WTC11 (cell line): ENCODE measurements at places on chromosomes 11 and 22. TPM values are rescaled to one million over a fixed set of nuclear protein-coding genes. Genes with fewer than 3 reads are reported as not detected.

Gene DUSP8
- total RNA-seq = 1.7 to 2.5 TPM (median 2.4 TPM) in 3 replicates

- no peak for DNase-seq
Observed at GRCh38 chr22:36211237-36211861, 9.7 kb upstream of the APOL4 start.

DNA sequence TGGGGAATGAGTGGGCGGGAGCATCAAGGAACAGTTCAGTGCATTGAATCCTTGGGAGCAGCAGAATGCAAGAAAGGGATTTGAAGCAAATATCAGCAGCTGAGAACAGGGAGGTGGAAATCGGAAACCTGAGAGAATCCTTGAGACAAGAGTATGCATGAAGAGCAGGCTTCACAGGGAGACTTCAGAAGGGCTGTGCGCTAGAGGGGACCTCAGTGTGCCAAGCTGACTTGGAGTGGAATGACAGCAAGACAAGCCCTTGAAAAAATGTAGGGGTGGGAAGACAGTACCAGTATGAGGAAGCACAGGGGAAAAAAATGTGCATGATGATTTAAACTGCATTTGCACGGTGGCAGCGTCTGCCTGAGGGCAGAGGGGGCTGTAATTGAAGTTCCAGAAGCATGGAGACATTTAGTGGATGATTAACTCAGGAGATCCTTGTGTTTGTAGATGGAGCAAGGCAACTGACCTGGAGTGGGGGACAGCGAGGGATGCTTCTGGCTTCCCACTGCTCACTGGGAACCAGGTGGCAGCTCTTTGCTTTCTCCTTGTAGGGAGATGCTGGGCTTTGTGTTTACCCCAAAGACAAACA is 204.9 kb upstream of the PLET1 start:
- DNase-seq = no peak

DNA sequence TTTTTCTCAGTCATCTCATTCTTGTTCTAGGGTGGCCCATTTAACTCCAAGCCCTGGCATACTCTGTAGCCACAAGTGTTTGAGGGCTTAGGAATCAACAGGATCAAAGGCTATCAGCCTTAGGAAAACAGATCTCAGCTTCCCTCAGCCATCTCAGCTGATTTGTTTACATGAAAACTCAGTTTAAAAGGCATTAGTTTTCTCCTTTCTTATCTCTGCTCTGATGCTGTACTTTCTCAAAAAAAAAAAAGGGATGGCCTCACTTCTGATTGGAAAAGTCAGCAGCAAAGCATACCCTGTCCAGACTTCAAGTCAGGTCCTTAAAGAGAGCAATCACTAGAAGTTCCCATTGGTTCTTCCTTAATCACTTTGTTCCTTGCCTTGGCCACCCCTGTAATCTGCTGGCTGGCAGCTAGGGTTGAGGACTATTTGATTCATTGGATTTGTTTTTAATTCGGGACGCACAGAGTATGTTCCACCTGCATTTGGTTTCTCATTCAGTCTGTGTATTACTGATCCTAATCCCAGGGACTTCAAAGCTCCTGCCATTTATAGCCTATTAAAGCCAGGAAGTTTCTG is 102.8 kb downstream of the EXT2 start:
- DNase-seq = no peak

DNA sequence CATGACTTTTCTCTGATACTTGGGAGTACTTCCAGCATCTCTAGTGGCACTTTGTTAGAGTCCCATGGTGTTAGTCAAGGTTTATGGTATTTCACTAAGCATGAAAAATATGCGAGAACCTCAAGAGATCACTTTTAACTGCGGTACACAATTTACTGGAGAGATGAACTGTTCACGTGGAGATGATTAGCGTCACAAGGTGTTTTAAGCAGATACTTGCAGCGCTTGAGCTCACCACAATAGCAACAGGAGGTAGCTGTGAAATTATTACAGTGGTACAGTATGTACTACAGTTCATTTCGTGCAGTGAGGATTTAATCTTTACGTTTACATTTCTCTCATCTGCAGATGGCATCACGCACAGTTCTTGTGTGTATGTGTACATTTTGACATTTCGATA is 4.5 kb downstream of the PARVA start:
- DNase-seq = no peak

- peak; percentile 86 for DNase-seq
Observed at GRCh38 chr22:44192098-44192815, 11.5 kb downstream of the PARVG start.

GRCh38 chr11:114562166-114562916 is 2.7 kb upstream of the NXPE1 start:
- no peak for DNase-seq

DNA sequence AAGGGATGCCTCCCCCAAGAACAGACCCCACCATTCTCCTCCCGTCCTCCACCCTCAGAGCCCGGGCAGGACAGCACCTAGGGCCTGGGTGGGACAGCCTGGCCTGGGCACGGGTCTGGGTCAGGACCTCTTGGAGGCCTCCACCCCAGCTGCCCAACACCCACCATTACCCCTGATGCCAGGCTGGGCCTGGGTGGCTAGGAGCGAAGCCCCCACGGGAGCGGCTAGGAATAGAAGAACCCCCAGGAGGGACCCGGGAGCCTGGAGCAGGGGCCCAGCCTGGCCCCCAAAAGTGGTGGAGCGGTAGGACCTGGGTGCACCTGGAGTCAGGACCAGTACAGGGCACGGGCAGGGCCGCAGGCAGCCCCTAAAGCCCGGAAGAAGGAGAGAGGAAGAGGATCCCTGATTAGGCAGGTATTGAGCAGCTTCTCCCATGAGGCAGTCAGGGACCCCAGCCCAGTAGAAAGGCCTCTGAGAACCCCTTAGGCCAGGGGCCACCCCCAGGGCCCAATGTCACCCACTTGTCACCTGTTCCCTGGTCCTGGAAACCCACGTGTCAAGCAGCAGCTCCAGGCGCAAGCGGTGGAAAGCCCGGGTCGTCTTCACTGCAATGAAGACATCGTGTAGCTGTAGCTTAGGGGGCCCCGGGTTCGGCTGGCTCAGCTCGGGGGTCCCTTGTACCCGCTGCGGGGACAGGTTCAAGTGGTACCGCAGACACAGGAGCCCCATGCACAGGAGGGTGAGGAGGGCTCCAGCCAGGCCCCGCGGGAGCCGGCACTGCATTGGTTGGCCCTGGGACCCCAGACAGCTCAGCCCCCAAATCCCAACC is 575 bp downstream of the MFNG start:
- DNase-seq = no peak

DNA sequence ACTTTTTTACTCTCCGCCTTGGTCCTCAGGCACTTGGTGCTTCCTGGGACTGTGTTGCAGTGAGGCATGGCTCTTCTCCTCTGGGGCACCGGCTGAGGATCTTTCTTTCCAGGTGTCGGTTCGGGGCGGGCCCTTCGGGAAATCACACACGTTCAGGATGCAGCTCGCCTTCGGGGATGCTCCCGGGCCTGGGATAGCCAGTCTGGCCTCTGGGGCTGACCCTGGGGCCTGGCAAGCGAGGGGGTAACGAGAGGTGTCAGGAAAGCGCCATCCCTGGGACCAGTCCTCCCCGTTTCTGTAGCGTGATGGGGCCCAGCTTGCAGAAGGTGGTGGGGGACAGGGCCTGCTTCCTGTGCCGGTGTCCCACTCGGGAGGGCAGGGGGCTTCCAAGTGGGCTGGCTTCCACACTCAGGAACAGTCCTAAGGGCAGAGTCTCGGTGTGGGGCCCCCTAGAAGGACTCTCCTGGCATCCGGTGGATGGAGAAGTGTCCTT is 53.6 kb downstream of the LRP5 start:
- no peak for DNase-seq

- DNase-seq = no peak
Observed at GRCh38 chr11:63710476-63711217, 29.3 kb downstream of the RTN3 start.

DNA sequence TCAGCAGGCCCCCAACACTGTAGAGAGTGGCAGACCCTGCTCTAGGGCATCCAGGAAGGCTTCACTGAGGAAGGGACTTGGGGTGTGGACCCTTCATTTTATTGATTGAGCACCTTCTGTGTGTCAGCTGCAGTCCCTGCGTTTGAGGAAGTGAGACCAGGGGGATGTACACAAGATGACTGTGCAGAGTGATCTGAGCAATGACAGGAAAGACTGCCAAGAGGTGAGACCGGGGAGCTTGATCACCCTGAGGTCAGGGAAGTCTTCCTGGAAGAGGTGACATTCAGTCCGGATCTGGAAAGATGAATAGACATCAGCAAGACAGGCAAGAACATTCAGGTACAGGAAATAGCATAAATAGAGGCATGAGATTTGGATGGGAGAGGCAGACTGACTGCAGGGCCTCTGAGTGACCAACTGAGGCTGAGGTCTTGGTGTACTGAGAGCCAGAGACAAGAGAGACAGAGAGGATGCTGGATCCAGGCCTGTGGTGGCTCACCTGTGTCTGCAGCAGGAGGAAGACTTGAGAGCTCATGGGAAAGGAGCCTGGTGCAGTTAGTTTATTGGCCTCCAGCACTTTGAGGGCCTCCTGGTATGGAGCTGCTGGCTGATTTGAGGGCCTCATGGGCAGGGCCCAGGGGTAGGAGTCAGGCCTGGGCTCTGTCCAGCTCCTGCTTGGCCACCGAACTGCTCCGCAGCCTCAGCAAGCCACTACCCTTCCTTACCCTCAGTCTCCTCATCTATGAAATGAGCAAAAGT is 5.2 kb downstream of the DGAT2 start:
- DNase-seq = no peak

DNA sequence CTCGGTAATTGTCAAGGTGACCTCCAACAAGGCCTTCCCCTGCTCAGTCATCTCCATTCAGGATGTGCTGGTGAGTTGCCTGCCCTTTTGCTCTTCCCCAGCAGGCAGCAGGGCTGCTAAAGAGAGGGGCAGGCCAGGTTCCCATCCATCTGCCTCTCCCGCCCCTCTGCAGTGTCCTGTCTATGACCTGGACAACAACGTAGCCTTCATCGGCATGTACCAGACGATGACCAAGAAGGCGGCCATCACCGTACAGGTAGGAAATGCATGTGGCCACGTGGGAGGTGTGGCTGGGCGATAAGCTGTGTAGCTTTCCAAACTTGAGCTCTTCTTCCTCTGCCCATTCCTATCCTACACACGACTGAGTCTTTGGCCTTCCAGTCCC is 4.0 kb downstream of the SIDT2 start:
- DNase-seq = no peak

- DNase-seq = peak; percentile 52
Observed at GRCh38 chr11:13955971-13956421, 6.5 kb upstream of the SPON1 start.

GRCh38 chr22:34960005-34960404 is 106.0 kb upstream of the ISX start:
- DNase-seq = no peak

DNA sequence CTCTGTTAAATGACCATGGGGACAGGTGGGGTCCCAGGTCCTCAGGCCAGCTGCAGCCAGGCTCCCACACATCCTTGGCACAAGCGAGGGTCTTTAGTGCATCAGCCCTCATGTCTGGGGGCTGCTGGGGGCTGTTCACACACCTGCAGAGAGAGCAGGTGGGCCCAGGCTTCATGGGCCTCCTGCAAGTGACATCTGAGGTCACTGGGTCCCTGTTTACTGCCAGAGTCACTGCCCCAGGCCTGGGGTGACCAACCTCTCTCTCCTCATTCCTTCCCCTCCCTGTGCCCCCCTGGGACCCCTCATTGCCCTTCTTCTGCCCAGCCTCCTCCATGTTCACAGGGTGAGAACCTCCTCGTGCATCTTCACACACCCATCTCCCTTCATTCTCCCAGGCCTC is 92.4 kb downstream of the RTL6 start:
- no peak for DNase-seq

GRCh38 chr11:105781807-105782206 is 171.9 kb downstream of the GRIA4 start:
- no peak for DNase-seq

Gene ZBED4
- total RNA-seq = 24.7 to 29.2 TPM (median 24.8 TPM) in 3 replicates

DNA sequence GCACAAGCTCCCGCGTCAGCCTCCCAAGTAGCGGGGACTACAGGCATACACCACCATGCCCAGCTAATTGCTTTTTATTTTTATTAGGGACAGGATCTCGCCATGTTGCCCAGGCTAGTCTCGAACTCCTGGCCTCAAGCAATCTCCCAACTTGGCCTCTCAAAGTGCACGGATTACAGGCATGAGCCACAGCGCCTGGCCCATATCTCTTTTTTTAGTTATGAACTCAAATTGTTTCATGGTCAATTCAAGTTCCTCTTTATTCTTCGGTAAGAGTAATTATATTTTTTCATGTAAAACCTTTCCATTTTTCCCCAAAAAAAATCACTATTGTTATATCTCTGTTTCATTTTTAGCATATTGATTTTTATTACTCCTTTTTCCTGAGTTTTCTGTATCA is 25.5 kb downstream of the FCHSD2 start:
- no peak for DNase-seq

Gene FAM83F
- 33.8 to 43.1 TPM (median 35.4 TPM) in 3 replicates for total RNA-seq

GRCh38 chr11:68371171-68372041 is 59.0 kb downstream of the LRP5 start:
- no peak for DNase-seq

DNA sequence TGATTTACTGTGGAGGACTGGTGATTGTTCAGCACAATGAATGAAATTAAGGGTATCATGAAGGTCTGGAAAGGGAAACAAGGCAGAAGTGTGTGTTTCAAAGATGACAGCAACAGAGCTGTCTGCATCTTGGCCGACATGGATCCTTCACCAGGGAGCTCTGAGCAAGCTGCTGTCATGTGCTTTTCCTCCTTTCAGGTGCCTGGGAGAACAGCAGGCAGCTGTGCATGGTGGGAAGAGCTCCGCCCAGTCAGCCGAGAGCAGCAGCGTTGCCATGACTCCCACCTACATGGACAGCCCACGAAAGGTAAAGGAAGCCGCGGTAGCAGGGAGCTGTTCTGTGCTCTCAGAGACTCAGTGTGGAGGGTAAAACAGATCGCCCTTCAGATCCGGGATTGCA is 87.1 kb upstream of the YWHAH start:
- peak; percentile 76 for DNase-seq

DNA sequence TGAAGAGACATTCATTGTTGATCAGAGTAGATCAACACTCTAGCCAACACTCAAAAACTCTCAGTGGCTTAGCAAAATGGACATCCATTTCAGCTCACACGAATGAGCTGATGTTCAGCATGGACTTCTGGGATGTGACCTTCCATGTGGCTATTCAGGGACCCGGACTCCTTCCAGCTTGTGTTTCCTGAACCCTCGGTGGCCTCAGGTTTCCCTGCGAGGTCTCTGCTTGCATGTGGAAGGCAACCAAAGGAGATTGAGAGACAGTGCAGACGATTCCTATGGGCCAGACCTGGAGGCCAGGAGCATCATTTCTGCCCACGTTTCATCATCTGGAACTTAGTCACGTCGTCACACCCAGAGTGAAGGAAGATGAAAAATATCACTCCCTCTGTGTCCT is 1137.4 kb downstream of the TBC1D22A start:
- no peak for DNase-seq

- DNase-seq = no peak
Observed at GRCh38 chr11:65892661-65893317, 2.3 kb downstream of the CCDC85B start.

GRCh38 chr11:132361011-132361550 is 990.7 kb downstream of the NTM start:
- no peak for DNase-seq

GRCh38 chr22:28949788-28950187 is 66.4 kb downstream of the ZNRF3 start:
- DNase-seq = no peak

Gene HBE1
- total RNA-seq = 1.5 to 3.1 TPM (median 1.7 TPM) in 3 replicates
